ENCODE measurements at places on chromosomes 16 and 17. TPM values are rescaled to one million over a fixed set of nuclear protein-coding genes. Genes with fewer than 3 reads are reported as not detected.

- no peaks in the 10 kb centered on the region for H3K27me3 ChIP-seq
- H3K27ac ChIP-seq, result no peak overlapping the region
- no peak overlapping the region for H3K4me3 ChIP-seq
- H3K4me1 ChIP-seq, result no peaks in the 10 kb centered on the region
Observed at GRCh38 chr17:69704935-69705334, 290.4 kb downstream of the MAP2K6 start.

GRCh38 chr16:65621640-65622039, 499.8 kb upstream of the CDH11 start:
- H3K27me3 ChIP-seq, result no peaks in the 10 kb centered on the region
- H3K36me3 ChIP-seq, result no peaks in the 10 kb centered on the region

DNA sequence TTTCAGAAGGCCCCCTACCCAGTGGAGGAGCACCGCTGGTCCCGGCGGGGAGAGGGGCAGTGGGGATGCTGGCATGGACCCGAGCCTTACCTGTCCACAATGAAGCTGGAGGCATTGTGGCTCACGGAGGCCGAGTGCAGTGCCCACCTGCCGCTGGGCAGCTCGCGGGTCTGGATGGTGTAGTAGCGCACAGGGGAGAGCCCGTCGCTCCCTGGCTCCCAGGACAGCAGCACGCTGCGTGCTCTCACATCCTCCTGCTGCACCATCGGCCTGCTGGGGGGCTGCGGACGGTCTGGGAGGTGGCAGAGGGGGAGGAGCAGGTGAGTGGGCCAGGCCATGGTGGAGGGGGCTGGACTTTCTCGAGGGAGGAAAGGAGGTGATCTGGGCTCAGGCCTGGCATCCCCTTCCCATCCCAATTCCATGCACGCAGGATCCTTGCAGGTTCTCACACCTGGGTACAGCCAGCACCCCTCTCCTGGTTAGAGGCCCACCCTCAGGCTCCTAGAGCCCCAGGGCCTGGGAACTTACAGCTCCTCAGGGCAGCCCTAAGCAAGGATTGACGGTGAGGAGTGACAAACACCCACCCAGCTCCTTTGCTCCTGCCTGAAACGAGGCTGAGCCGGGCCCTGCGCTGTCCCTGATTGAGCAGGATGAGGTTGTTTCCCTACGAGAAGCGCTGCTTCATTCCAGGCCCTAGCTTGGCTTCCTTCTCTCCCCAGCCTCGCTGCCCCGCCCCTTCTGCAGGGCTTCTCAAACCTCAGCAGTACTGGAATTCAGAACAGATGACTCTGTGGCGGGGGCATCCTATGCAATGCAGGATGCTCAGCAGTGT, 76.2 kb upstream of the CDC42EP4 start:
- H3K27me3 ChIP-seq, result no peaks in the 10 kb centered on the region
- no peak overlapping the region for H3K4me3 ChIP-seq
- H3K36me3 ChIP-seq, result no peaks in the 10 kb centered on the region
- DNase-seq, result no peak

DNA sequence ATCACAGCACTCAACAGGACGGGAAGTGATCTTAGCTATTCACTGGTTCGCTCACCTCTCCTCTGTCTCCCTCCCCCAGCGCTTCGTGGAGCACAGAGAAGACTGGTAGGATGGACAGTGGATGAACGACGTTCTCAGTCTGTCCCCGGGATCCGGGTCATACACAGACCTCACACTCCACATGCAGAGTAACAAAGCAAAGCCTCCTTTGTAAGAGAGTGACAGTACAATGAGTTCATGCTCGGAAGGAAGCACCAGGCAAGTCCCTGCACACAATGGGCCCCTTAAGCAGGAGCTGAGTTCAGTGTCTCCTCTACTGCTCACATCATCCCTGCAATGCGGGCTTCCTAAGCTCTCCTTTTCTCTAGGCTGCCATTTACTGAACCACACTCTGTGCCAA, 356.9 kb downstream of the C16orf95 start:
- DNase-seq, result no peak
- no peak overlapping the region for H3K4me3 ChIP-seq
- no peak overlapping the region for H3K27ac ChIP-seq
- H3K27me3 ChIP-seq, result peaks cover 23% of the 10 kb centered on the region
- no peaks in the 10 kb centered on the region for H3K4me1 ChIP-seq
- no peaks in the 10 kb centered on the region for H3K36me3 ChIP-seq

GRCh38 chr16:75390926-75391653, 42.2 kb downstream of the CFDP1 start:
- peaks cover 4% of the 10 kb centered on the region for H3K4me1 ChIP-seq
- DNase-seq, result no peak

GRCh38 chr16:86834451-86835035, 256.2 kb downstream of the FOXL1 start:
- H3K4me3 ChIP-seq, result no peak overlapping the region
- DNase-seq, result no peak
- no peak overlapping the region for H3K27ac ChIP-seq
- H3K27me3 ChIP-seq, result peaks cover 4% of the 10 kb centered on the region
- peaks cover 4% of the 10 kb centered on the region for H3K4me1 ChIP-seq

DNA sequence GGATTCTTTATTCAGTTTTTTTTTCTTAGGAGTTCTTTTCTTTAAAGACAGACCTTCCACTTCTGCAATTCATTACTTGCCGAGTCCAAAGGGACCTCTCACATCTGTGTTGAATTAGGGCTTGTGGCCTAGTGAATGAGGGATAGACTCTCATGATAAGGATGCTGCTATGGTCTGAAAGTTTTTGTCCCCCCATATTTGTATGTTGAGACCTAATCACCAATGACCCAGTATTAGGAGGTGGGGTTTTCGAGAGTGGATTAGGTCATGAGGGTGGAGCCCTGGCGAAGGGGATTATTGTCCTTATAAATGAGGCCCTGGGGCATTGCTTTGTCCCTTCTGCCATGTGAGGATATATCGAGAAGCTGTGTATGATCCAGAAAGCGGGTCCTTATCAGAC, 9.5 kb downstream of the KRT12 start:
- H3K4me1 ChIP-seq, result no peaks in the 10 kb centered on the region
- no peak overlapping the region for H3K27ac ChIP-seq
- no peak for DNase-seq
- H3K36me3 ChIP-seq, result no peaks in the 10 kb centered on the region

DNA sequence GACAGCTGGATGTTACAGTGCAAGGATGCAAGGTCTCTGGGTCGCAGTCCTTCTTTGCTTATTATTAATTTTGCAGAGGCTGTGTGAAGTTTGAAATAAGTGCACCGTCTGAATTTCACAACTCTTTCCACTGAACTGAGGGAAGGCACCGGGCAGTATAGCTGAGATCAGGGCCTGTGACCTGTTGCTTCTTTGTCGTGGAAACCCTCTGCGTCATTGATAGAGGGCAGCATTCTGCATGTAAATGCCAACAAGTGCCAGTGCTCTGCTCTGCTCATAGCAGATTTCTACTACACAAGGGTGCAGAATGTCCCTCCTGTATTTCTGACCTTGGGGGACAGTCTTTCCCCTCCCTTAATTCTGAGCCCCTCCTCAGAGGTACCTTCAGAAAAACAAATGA, 26.0 kb downstream of the CD300LF start:
- no peaks in the 10 kb centered on the region for H3K4me1 ChIP-seq
- no peaks in the 10 kb centered on the region for H3K27me3 ChIP-seq
- H3K27ac ChIP-seq, result no peak overlapping the region
- DNase-seq, result no peak
- H3K4me3 ChIP-seq, result no peak overlapping the region

The SPATA20 gene
- total RNA-seq, result 128 TPM

The DRC3 gene
- 0.64 TPM for total RNA-seq

The CCL3 gene
- total RNA-seq, result 1.1 TPM

The LCAT gene
- 30.7 TPM for total RNA-seq

Measured in transverse colon (tissue), 4 donors.